K562 (cell line): ENCODE measurements at places on chromosomes 13 and 19.

- DNase-seq, result no peak
Observed at GRCh38 chr19:16116067-16116466, 4.4 kb downstream of the RAB8A start.

- DNase-seq, result no peak
Observed at GRCh38 chr19:57583104-57583520, 833 bp upstream of the ZIK1 start.

DNA sequence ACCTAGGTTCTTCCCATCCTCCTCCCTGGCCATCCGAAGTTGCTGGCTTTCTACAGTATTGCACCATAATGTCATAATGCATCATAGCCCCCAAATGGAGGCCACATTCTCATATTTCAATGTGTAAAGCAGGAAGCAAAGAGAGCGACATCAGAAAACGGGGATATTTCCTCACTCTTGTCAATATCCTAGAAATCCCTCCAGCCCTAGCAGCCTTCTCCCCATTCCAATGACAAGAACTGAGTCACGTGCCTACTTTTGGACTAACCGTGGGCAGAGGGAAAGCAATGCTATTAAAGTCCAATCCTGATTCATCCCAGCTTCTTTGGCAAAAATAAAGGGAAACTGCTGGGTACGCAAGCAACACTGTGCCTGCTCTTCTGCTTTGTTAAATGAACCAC, 4.3 kb upstream of the RAP2A start:
- no peak for DNase-seq

DNA sequence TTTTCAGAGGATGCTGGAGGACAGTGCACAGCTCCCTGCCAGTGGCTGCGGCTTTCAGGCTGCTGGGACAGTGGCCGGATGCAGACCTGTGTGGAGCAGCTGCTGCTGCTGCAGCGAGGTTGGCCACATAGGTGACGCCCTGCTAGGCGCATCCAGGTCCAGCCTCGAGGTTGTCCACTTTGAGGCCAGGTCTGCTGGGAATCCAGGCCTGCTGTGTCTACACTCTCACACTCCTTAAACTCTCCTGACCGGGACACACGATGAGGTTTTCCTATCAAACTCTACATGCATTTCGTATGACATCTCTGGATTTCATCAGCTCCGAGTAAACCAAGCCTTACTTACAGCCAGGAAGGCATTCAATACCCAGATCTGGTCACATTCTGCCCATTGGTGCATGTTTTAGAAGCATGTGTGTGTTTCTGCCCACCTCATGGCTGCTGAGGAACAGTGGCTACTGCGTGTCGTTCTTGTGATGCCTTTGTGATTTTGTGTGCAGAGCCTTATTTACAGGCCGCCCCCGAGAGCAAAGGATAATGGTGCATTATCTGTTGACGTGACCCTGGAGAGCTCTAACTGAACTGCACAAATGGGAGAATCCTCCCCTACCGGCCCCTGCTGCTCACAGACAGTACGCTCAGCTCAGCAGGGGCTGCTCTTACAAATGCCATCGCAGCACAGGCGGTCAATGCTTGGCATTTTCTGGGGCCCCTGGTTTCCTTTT, 12.3 kb upstream of the MCF2L start:
- no peak for DNase-seq

DNA sequence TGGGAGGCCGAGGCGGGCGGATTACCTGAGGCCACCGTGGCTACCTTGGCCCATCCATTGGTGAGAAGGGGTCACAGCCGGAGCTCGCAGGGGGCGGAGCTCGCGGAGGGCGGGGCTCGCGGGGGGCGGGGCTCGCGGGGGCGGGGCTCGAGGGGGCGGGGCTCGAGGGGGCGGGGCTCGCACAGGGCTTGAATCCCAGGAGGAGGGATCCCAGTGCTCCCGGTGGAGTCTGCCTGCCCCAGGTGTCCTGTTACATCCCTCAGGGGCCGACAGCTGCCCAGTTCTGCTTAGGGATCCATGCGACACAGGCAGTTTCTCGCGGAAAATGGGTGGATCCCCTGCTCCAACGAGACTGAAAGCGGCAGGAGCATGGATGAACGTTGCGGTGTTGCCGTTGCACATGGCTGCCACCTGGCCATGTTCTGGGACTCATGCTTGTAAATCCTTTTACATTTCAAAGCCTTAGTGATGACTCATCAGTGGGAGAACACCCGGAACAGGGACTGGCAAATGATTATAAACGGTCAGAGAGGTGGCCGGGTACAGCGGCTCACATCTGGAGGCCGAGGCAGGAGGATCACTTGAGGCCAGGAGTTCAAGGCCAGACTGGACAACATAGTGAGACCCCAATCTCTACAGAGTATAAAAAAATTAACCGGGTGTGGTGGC, 25.1 kb downstream of the TMPRSS9 start:
- DNase-seq, result peak; percentile 95

GRCh38 chr19:6223461-6224307, 56.1 kb downstream of the MLLT1 start:
- no peak for DNase-seq

- DNase-seq, result no peak
Observed at GRCh38 chr13:109379930-109380329, 406.5 kb downstream of the IRS2 start.

GRCh38 chr19:35888398-35888797, 11.9 kb downstream of the NFKBID start:
- DNase-seq, result no peak

GRCh38 chr19:6088602-6089049, 21.7 kb downstream of the RFX2 start:
- peak; percentile 44 for DNase-seq

DNA sequence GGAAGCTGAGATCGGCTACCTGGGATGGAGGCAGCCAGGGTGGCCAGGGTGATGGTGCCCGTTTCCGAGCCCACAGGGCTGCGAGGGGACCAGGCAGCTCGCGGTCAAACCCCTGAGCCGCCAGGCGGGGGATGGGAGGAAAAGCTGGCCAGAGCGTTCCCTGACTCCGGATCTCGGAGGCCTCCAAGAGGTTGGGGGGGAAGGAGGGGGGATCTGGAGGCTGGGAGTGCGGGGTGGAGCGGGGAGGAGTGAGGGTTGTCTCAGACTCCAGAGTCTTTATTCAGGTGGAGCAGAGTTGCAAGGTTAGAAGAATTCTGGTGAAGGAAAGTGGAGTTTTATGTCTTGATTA, 1.1 kb downstream of the CACNG7 start:
- no peak for DNase-seq

- DNase-seq, result no peak
Observed at GRCh38 chr13:109212650-109213049, 573.7 kb downstream of the IRS2 start.

- no peak for DNase-seq
Observed at GRCh38 chr19:41031916-41032315, 40.8 kb downstream of the CYP2B6 start.

- DNase-seq, result peak; percentile 41
Observed at GRCh38 chr13:95317039-95317989, 16.1 kb upstream of the ABCC4 start.

GRCh38 chr13:46578590-46578975, 25.6 kb downstream of the LRCH1 start:
- DNase-seq, result no peak

DNA sequence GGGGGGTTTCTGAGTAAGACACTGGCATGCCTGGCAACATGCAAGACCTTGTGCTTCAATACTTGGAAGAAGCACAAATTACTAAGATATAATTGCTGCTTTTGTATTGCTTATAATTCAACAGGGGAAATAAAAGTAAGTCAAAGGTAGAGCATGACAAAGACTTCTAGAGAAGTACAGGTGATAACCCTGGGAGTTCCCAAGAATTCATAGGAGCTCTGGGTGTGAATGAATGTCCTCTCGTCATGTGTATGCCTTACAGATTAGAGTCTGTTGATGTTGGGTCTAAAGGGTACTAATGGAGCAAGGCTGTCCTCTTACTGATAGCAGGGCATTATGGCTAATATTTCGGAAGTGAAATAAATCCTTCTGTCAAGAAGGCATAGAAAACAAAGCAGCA, 7.6 kb upstream of the ZNF461 start:
- no peak for DNase-seq

GRCh38 chr13:19998960-19999359, 40.4 kb downstream of the ZMYM2 start:
- DNase-seq, result no peak

GRCh38 chr19:54612428-54612827, 17.9 kb upstream of the LILRB1 start:
- DNase-seq, result no peak

DNA sequence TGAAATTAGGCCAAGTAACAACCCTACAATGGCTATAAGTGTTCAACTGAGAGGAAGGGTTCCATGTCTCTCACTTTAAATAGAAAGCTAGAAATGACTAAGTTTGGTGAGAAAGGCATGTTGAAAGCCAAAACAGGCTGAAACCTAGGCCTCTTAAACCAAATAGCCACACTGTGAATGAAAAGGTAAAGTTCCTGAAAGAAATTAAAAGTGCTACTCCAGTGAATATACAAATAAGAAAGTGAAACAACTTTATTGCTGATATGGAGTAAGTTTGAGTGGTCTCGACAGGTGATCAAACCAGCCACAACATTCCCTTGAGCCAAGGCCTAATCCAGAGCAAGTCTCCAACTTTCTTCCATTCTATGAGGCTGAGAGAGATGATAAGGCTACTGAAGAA, 209.6 kb downstream of the KLF12 start:
- no peak for DNase-seq

DNA sequence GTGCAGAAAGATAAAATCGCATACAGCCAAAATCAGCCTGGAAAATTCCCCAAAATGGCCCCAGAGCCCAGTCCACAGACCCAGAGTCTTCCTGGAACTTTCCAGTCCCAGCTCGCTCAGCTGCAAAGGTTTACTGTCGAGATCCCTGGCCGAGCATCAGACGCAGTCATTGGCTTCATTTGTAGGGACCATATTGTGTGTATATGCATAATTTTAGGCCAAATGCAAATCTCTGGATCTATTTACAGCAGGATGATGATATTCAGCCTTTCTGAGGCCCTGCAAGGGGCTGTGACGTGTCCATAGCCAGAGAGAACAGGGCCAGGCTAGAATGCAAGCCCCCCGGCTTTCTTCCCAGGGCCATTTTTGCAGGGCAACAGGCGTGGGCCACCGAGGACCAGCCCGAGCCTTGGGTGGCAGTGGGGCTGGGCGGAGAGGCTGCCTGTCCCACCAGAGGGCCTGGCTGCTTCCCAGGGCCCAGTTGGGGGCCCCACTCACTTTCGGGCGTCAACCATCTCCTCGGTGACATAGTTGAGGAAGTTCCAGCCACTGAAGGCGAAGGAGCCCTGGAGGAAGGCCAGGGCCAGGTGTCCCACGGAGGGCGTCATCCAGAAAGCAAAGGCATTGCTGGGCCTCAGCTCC, 13.7 kb downstream of the SLC7A10 start:
- DNase-seq, result no peak

DNA sequence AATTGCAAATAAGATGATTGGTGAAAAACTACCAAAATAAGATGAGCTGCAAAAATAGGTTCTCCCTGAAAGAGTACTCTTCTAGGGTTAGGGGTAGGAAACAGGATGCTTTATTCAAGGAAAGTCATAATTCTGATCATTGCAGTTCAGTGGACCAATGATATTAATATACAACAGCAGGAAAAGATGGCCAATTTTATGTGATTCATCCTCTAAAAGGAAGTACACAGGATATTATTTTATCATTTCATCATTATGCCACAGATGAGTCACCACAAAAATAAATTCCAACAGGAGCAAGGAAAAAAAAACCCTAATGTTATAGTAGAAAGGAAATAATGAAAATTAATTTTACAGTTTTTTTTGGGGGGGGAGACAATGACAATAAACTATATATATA, 205.0 kb downstream of the NALCN start:
- no peak for DNase-seq

DNA sequence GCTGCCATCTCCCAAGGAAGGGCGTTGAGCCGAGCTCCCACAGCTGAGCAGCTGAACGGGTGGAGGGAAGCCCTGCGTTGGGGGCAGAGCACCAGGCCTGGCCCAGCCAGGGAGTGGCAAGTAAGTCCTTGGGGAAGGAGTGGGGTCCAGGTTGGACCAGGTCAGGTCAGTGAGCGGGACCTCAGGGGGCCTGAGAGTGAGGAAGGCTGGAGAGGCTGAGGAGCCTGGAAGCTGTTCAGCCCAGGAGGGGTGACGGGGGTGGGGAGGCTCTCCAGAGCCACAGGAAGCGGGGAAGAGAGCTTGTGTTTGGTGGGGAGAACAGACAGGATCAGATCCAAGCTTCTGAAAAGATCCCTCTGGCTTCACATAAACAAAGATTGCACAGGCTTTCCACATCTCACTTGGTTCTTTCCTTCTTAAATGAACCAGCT, 55.4 kb upstream of the ATP12A start:
- no peak for DNase-seq

GRCh38 chr19:8120636-8121480, 28.5 kb downstream of the FBN3 start:
- no peak for DNase-seq

DNA sequence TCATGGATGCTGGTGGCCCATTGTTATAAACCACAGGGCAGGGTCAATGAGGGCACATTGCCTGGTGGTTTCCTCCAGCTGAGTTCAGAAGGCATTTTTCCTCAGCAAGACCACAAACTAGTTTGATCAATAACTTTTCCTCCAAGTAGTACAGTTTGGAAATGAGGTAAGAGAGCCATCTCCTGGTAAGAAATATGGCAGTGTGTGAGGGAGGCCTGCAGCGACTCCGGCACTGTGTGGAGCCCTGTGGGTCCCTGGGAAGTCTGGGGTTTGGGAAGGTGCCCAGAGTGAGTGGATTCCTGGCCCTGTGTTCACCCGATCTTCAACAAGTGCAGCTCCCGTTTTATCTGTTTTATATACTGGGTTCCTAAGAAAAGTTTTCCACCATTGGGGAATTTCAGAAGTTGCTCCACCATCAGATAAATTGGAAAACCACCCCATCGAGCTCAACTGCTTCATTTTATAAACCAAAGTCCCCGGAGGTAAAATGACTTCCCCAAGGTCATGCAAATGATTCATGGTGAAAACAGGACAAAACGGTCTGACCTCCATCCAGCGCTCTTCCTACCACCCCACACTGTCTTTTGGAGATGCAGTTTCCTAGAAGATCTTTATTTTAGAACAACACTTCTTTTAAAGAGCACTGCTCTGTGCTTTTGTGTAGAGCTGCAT, 148.4 kb downstream of the KATNAL1 start:
- DNase-seq, result no peak

GRCh38 chr13:72166102-72166650, 299.2 kb upstream of the DACH1 start:
- no peak for DNase-seq

DNA sequence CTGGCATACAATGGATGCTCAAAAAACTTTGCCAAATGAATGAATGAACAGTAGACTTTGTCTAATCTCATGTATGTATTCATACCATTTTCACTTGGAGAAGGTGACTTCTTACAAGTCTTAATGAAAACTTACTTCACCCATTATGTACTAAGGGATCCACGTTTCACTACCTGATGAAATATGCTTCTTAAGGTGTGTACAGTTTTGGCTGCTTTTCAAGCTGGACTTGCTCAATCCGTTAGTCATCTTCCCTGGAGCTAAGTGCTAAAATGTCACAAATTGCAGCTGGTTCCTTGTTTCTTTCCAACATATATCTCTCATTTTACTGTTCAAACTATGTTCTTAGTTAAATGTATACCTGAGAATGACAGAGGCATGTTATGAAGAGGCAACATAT, 4.2 kb upstream of the CCNA1 start:
- DNase-seq, result no peak
